ENCODE measurements at places on chromosomes 16 and 17. TPM values are rescaled to one million over a fixed set of nuclear protein-coding genes. Genes with fewer than 3 reads are reported as not detected.

The FOXJ1 gene
- polyA plus RNA-seq: 26.9 TPM

The B3GNT9 gene
- polyA plus RNA-seq: 8.9 TPM

The RPRML gene
- not detected for polyA plus RNA-seq

The HOXB13 gene
- polyA plus RNA-seq: not detected

The PMFBP1 gene
- polyA plus RNA-seq: 4.2 TPM

- no peak for DNase-seq
These were observed 11.5 kb downstream of the OTOP3 start for GRCh38 chr17:74947041-74947754.

DNA sequence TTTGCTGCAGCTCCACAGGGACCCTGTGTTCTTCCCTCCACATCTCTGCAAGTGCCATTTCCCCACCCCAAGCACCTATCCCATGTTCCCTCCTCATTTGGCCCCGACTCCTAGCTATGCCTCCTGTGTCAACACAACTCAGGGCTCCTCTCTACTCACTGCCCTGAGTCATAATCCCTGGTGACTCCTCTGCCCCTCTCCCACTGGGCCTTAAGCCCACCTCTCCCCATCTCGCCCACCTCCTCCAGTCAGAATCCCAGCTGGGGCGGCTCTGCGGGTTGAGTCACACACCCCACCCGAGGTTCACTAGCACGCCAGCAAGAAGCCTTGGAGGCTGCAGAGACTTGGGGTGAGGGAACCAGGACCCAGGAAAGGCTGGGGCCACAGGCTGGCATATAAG, 346.2 kb downstream of the FOXL1 start:
- DNase-seq: no peak

DNA sequence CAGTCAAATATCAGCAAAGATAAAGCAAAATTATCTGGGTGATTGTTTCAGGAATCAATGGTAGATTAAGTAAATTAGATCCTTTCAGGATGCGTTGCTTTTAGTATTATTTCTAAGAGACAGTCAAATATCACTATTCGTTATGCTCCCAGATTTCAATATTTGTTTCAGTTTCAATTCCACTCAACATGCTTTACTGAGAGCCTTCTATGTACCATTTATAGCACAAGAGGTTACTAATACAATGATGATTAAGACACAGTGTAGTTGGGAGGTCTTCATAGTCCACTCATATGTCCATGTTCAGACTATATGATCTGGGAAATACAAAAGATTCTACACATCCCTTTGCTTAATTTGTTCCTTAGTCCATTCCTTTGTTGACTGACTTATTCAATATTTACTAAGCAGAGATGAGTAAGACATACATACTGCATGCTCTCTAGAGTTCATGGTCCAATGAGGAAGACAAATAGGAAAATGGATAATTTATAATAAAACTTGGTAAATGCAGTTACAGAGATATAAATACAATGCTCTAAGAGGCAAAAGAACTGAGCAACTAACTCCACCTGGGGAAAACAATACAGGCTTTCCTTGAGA, 88.2 kb upstream of the NOG start:
- DNase-seq: no peak

DNA sequence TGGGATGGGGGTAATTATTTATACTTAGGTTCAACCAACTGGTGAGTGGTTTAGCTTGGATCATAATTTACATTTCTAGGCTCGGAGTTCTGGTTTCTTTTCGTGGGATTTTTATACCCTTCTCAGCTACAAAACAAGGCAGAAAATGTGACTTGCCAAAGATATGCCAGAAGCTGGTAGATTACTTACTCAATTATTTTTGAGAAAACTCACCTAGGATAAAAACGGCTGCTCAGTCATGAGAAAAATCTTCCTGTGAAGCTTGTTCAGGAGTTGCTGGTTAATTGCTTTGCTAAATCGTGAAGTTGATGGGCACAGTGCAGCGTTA, 1.1 kb downstream of the NDEL1 start:
- DNase-seq: peak; percentile 2

- DNase-seq: no peak
These were observed 8.5 kb upstream of the NPIPB2 start for GRCh38 chr16:11950388-11950787.

DNA sequence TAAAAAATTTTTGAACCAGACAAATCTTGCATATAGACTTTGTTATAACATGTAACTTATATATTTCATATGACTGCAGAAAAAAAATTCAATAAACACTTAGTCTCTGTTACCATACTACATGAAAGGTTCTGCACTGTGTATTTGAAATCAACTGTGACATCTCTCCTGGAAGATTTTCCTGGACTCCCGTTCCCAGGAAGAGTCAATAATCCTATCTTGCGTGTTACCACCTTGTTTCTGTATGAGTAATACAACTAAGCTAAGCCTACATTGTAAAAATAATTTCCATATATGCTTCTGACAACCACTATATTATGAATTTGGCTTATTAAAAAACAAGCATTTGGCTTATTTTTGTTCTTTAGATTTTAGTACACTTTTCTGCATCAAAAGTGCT, 665.6 kb upstream of the SOX9 start:
- no peak for DNase-seq

- DNase-seq: no peak
These were observed 2.6 kb downstream of the SLC5A2 start for GRCh38 chr16:31485571-31485970.
